Neural crest cell (in vitro differentiated cells): ENCODE measurements at places on chromosomes 16 and 17.

DNA sequence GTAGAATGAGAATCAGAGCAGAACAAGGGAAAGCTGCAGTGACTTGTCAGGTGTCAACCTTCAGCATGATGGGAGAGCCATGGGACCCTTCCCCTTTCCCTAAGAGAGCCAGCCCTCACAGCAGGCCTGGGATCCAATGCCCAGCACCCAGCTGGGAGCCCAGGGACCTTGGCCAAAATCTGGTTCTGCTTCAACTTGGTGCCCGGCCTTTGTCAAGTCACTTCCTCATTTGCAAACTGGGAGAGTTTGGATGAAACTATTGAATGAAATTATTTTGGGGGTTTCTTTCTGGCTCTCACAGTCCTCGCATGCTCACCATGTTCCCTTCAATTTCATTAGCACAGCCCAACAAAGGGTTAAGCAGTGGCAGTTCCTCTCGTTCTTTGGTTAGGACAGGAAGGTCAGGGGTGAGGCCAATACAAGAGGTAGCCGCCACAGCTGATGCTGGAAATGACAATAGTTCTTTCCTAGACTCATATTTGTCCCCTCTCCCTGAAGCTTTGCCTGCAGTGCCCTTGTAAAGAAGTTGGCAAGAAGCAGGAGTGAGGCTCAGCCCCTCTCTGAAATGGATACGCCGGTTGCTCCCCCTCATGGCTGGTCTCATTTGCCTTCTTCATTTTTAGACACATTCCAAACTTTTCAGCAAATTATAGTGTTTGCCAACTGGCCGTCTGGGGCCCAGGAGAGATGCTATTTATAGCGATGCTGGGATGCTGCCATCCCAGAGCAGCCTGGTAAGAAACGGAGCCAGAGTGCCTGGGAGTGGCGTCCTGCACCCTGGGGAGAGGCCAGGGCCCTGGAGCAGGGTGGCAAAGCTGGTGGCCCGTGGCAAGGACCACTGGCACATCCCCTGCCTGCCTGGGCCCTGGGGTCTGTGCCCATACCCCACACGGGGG is 34.5 kb upstream of the MEOX1 start:
- H3K27me3 ChIP-seq: no peaks in the 10 kb centered on the region
- H3K4me1 ChIP-seq: peaks cover 23% of the 10 kb centered on the region
- peak overlapping the region; percentile 23 for H3K4me3 ChIP-seq
- H3K36me3 ChIP-seq: no peaks in the 10 kb centered on the region
- H3K27ac ChIP-seq: peak overlapping the region; percentile 44
- no peak for DNase-seq

DNA sequence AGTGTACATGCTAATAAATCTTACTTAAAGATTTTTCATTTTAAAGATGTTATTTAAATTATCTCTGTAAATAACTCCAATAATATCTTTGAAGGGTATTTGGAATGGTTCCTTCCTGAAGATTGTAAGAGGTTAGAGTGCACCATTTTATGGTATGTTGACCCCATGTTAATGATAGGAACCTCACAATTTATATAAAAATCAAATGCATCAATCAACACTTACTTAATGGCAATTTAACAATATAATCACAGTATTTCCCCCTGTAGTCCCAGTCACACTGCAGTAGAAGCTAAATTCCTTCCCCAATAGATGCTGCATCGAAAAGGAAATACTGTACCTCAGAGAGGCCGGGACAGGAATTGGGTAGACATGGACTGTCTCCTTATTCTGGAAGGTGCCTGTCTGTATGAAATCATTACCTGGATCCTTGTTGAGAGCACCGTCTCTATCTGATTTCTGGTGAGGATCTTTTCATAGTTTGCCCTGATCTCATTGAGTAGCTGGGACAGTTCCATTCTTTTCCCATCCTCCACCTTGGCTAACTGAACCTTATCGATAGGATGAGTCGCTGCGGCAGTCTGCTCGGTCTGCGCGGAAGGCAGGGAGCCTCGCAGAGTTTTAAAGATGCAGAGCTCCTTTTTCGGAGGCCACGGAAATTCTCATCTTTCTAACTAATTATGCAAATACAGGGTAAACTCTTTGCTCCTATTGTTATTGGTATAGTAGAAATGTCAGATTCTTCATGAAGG is at the start of gene KRT222:
TSS of gene KRT222 (minus strand) at position 596 of the 752 bp plus-strand sequence. CDS start at position 518, 78 bp downstream.
- no peak for DNase-seq
- peak within 1 kb of the TSS; percentile 60 for H3K4me3 ChIP-seq
- H3K36me3 ChIP-seq: no peaks in the 10 kb centered on the region
- H3K27me3 ChIP-seq: peaks cover 28% of the 10 kb centered on the region
- no peak within 1 kb of the TSS for H3K27ac ChIP-seq

- no peaks in the 10 kb centered on the region for H3K36me3 ChIP-seq
- no peak overlapping the region for H3K27ac ChIP-seq
- peaks cover 6% of the 10 kb centered on the region for H3K4me1 ChIP-seq
- DNase-seq: no peak
- H3K4me3 ChIP-seq: no peak overlapping the region
- peaks cover 10% of the 10 kb centered on the region for H3K27me3 ChIP-seq
Observed at GRCh38 chr16:1158456-1159324, 5.8 kb downstream of the CACNA1H start.

GRCh38 chr17:57091186-57091618 is 6.2 kb downstream of the AKAP1 start:
- no peaks in the 10 kb centered on the region for H3K36me3 ChIP-seq
- no peak overlapping the region for H3K27ac ChIP-seq
- DNase-seq: no peak
- H3K4me3 ChIP-seq: no peak overlapping the region
- peaks cover 13% of the 10 kb centered on the region for H3K4me1 ChIP-seq
- H3K27me3 ChIP-seq: peaks cover 19% of the 10 kb centered on the region

DNA sequence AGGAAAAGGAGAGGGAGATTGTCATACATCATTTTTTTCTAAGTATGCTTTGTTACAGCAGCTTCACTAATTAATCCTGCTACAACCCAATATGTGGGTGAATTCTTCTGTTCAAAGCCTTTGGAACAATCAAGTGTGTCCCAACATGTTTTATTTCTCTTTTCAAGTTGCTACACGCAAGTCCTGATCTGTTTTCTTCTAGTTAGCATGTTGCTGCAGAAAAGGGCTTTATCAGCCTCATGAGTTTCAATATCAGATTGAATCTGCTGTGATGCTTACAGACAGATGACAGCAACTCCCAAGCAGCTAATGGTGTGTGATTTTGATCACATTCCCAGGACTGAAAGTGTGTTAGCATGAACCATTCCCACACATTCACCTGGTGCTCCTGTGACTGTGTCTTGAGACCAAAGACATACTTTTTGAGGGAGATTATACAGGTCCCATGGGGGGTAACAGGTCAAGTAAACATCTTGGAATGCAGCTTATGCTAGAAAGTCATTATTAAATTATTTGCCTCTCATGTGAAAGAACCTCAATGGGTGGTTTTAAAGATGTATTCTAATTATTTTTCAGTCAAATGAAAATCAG is 96.9 kb upstream of the KCNJ16 start:
- no peak for DNase-seq
- H3K36me3 ChIP-seq: no peaks in the 10 kb centered on the region
- H3K27me3 ChIP-seq: no peaks in the 10 kb centered on the region
- H3K4me3 ChIP-seq: no peak overlapping the region
- no peaks in the 10 kb centered on the region for H3K4me1 ChIP-seq

DNA sequence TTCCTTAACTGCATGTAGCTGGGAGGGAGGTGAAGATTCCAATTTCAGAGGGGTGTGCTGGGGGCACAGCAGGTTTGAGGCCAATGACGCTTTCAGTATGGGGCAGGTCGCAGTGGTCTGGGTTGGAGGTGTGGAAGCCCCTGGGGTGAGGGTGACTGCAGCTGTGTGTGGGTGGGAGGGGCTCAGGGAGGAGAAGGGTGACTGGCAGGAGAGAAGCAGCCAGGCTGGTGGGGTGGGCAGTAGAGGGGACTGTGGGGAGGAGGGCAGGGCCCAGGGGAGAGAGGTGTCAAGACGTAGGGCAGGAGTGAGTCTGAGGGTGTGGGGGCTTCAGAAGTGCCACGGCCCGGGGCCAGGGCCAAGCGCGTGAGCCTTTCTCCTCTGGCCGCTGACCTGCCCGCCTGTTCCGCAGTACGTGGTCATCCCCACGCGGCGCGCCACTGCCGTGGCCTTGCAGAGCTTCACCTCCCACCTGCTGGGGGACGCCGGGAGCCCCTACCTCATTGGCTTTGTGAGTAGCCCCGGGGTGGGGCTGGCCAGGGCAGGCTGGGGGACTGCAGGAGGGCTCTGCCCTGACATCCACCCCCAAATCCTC is 19.4 kb downstream of the MYBBP1A start:
- no peak overlapping the region for H3K27ac ChIP-seq
- H3K4me3 ChIP-seq: no peak overlapping the region
- H3K36me3 ChIP-seq: no peaks in the 10 kb centered on the region
- peaks cover 3% of the 10 kb centered on the region for H3K27me3 ChIP-seq

DNA sequence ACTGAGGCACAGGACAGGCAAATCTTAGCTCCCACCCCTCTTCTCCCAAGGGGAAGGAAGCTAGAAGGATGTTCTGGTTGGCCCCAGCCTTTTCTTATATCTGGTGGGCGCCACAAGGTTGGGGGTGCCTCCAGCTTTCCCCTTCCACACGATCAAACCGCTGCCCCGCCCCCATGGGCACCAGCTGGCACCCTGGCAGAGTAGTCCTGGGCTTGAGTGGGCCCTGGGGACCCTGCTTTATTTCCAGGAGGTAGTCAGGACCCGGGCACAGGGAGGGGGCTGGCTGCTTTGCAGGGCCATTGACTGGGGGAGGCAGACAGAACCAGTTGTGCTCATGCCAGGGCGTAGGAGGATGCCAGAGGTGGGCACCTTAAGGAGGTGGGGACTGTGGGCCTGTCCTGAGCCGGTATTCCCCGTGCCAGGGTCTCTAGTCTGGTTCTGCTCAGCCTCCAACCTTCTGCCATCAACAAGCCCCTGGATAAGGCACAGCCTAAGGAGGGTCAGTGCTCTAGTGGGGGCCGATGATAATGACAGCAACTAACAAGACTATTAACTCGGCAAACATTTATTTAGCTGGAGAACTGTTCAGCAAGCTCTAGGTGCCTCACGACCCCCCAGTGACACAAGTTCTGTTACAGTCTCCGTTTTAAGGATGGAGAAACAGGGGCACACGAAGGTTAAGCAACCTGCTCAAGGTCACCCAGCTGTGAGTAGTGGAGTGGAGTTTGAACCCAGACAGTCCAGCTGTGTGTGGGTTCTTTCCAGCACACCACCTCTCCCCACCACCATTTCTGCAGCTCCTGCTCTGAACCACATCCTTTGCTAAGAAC is 7.6 kb upstream of the PPP1R1B start:
- peaks cover 90% of the 10 kb centered on the region for H3K27me3 ChIP-seq
- peaks cover 10% of the 10 kb centered on the region for H3K4me1 ChIP-seq
- DNase-seq: no peak
- H3K4me3 ChIP-seq: peak overlapping the region; percentile 66

DNA sequence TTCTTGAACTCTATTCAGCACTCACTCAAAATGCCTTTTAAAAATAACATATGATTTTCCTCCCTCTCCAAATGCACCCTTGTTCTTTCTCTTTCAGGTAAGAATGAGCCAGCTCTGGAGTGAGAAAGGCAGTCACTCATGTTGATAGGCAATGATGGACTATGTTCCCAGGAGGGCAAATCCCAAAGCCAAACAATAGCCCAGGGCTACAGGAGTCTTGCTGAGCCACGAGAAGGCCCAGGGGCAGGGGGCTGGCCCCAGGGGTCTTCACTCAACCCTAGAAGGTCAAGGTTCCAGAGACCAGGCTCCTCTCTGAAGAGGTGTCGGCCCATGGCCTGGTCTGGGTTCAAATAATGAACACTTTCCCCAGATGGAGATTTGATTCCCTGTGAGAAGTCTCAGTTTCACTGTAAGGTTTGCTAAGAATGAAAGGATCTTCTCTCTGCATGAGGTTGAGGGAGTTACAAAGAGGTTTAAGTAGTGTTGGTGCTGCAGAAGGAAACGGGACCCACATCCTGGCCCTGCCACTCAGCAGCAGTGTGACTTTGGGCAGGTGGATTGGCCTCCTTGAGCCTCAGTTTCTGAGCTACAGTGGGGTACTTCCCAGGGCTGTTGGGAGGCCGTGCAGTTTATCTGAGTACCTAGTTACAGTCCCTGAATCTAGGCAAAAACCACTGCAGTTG is 49.0 kb downstream of the RTN4RL1 start:
- peaks cover 34% of the 10 kb centered on the region for H3K27me3 ChIP-seq
- H3K4me1 ChIP-seq: peaks cover 22% of the 10 kb centered on the region
- no peak overlapping the region for H3K27ac ChIP-seq
- DNase-seq: no peak
- no peaks in the 10 kb centered on the region for H3K36me3 ChIP-seq

DNA sequence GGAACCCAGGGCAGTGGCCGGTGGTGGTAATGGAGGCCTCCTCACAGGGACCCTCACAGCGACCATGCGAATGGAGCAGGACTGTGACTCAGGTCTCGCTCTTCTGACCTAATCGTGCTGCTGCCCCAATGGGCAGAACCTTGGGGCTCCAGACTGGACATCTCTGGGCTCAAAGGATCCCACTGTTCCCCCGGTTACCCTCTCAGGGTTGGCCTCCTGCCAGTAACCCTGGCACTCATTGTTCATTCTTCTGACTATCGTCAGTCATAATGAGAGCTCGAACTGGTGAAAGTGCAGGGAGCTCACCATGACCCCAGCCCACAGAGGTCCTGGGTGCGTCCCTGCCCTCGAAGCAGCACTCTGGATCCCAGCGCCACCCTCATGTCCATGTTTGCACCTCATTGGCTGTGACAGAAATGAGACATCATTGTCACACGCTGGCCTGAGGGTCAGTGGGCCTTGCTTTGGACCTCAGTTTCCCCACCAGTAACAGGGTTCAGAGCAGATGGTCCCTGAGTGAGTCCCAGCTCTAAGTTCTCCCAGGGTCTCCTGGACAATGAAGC is 4.0 kb upstream of the NPRL3 start:
- no peaks in the 10 kb centered on the region for H3K36me3 ChIP-seq
- H3K4me1 ChIP-seq: peaks cover 5% of the 10 kb centered on the region
- H3K27me3 ChIP-seq: peaks cover 8% of the 10 kb centered on the region
- no peak for DNase-seq

DNA sequence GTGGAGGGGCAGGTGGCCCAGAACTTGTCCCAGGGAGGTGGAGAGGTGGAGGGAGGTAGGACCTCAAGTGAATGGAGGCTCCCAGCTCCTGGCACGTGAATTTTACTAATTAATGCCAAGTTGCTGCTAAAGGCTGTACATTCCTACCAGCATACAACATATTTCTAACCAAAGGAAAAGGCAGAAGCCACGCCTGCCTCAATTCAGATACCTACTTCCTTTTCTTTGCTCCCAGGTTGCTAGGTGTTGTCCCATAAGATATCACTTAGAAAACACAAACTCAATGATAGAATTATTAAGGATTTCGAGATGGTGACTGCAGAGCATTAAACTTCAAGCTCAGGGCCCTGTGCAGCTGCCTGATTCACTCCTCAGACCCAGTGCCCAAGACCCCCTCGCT is 20.5 kb upstream of the SMPD3 start:
- H3K4me3 ChIP-seq: no peak overlapping the region
- no peak overlapping the region for H3K27ac ChIP-seq
- H3K27me3 ChIP-seq: peaks cover 6% of the 10 kb centered on the region
- DNase-seq: no peak
- H3K36me3 ChIP-seq: no peaks in the 10 kb centered on the region
- H3K4me1 ChIP-seq: no peaks in the 10 kb centered on the region
